NB4 (cell line): ENCODE measurements at places on chromosomes 6 and 20.

DNA sequence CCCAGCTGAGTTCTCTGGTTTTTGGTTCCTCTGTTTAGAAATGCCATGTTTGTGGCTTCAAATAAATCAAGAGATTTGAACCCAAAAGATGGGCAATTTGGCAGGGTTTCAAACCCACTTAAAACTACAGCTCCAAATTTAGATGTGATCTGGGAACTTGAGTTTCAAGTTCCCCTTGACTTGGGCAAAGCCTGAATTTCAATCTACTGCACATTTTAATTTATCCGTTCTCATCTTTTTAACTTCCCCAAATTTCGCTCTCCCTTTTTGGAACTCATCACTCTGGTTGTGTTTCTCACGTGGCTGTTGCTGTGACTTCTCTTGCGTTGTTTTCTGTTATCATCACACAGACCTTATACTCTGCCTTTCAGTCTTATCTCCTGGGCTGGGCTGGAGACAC, 230.9 kb downstream of the CDC5L start:
- no peak for DNase-seq

GRCh38 chr6:7267466-7268091, 45.4 kb downstream of the SSR1 start:
- DNase-seq: no peak

DNA sequence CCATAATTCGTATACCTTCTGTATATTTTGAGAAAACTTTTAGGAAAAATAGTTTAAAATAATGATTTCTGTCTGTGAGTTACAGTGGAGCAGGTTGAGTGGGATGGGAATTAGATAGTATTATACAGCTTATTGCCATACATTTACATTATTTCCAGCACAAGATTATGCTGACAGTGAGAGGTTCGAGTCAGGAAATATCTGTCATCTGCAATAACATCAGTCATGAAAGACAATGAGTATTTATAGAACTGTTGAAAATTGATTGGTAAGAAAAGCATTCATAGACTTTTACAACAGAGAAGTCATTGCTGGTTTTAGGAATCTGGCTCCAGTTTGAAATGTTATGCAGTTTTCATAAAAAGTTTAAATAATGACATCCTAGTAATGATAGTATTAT, 45.9 kb downstream of the FAM135A start:
- no peak for DNase-seq

- DNase-seq: no peak
Observed at GRCh38 chr6:79818471-79818870, 128.9 kb downstream of the ELOVL4 start.

- peak; percentile 78 for DNase-seq
Observed at GRCh38 chr6:86888301-86888700, 49.0 kb upstream of the HTR1E start.

- no peak for DNase-seq
Observed at GRCh38 chr6:13339863-13340630, 11.7 kb upstream of the TBC1D7 start.

DNA sequence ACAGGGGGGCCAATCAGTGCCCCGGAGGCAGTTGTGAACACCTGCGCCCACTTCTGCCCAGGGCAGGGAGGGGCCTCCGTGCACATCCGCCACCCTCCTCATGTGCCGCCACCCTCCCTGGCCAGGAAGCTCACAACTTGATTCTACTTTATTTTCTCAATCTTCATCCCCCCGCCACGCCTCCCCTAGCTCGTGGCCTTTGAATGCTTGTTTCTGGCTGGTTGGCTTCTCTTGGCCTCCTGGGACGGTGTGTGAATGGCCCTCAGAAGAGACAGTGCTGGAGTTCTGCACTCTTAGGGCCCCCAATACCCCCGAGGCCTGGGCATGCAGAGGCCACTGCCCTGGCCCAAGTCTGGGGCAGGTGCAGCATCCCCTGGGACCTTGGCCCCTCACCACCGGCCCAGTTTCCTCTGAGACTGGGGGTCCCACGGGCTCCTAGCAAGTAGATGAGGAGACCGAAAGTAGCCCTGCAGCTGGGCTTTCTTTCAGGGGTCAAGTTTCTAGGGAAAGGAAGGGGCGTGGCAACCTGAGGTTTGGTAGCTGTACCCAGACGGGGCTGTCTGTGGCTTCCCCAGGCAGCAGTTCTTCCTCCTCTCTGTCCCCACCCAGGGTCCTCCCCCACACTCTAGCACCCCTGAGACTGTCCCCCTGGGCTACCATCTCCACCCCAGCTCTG, 1.3 kb downstream of the RGS19 start:
- DNase-seq: peak; percentile 94

GRCh38 chr6:170006071-170006899, 254.9 kb downstream of the ERMARD start:
- no peak for DNase-seq

GRCh38 chr20:54059691-54060364, 10.6 kb downstream of the BCAS1 start:
- DNase-seq: no peak
